ENCODE measurements at places on chromosomes 2 and 18. TPM values are rescaled to one million over a fixed set of nuclear protein-coding genes. Genes with fewer than 3 reads are reported as not detected.
A peak's percentile ranks its signal among the peaks of the same experiment; 100 is the strongest.

GALNT14 gene
- polyA plus RNA-seq, result 4.7 TPM

GRCh38 chr18:61348230-61348629 is 15.0 kb downstream of the CDH20 start:
- DNase-seq, result no peak

GRCh38 chr2:204691911-204692510 is 146.7 kb downstream of the PARD3B start:
- peak; percentile 92 for DNase-seq

SERPINB13 gene
- polyA plus RNA-seq, result not detected

DNA sequence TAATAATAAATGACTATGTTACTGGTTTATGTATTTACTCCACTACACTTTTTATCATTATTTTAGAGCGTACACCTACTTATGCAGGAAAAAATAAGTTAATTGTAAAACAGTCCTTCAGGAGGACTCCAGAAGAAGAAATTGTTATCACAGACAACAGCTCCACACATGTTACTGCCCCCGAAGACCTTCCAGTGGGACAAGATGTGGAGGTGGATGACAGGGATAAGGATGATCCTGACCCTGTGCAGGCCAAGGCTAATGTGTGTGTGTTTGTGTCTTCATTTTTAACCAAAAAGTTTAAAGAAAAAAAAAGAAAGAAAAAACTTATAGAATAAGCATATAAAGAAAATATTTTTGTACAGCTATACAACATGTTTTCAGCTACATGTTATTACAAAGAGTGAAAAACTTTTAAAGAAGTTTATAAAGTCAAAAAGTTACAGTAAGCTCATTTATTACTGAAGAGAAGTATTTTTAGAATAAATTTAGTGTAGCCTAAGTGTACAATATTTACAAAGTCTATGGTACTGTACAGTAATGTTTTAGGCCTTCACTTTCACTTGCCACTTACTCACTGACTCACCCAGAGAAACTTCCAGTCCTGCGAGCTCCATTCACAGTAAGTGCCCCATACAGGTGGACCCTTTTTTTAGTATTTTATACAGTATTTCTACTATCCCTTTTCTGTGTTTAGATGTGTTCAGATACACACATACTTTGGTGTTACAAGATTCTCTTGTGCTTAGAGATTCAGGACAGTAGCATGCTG is 7.5 kb downstream of the TGFBRAP1 start:
- no peak for DNase-seq

DNA sequence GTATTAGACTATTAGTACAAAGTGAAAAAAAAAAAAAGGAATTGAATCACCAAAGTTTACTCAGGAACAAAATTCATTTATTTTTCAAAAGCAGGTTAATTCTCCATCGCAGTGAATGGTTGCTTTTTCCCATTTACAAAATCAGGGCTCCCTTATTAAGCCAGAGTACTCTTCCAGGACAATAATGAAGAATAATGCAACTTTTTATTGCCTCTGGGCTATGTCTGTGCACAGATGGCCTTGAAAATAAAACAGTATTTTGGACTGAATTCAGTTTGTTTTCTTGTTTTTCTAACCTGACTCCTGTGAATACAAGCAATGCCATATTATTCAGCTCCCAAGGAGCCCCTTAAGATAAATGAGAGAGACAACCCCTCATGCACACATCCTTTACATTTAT is 246.8 kb downstream of the KCNS3 start:
- DNase-seq, result no peak

DNA sequence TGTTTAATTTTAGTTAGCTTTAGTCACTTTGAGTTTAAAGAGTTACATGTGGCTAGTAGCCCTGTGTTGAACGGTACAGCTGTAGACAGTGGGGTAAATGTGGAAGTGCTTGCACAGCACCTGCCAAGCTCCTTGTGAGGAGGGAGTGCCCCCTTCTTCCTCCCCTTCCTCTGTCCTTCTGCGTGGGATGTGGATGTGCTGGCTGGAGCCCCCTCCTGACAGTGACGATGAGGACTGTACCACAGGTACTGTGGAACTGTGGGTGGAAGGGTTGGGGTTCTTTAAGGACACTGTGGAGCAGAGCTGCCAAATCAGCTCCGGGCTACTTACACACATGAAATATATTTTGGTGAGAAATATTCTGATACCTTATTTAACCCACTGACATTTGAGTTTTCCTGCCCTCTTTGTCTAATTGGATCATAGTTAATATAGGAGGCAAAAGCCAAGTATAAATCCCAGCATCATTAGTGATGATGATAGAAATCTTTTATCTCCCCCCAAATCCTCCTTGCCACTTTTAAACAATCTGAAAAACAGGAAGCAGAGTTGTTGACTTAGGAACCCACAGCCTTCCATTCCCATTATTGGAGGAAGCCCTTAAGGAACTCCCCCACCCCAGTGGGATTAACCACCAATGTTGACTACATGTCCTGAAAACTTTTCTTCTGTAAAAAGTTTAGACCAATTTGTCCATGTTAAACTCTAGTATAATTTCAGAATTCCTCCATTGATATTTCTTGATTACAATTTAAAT is 181.3 kb downstream of the PTPRM start:
- DNase-seq, result no peak

LRRC30 gene
- polyA plus RNA-seq, result not detected

LOXHD1 gene
- polyA plus RNA-seq, result 1.1 TPM

- peak; percentile 36 for DNase-seq
Observed at GRCh38 chr2:121052521-121052920, 232.5 kb downstream of the TFCP2L1 start.

- DNase-seq, result peak; percentile 33
Observed at GRCh38 chr2:144452169-144452988, 67.5 kb downstream of the ZEB2 start.

GRCh38 chr2:36338827-36339145 is 16.8 kb upstream of the CRIM1 start:
- DNase-seq, result no peak

- DNase-seq, result no peak
Observed at GRCh38 chr2:145284551-145284950, 764.6 kb upstream of the ZEB2 start.

GRCh38 chr18:3447068-3447894 is 2.7 kb upstream of the TGIF1 start:
- DNase-seq, result peak; percentile 83

DNA sequence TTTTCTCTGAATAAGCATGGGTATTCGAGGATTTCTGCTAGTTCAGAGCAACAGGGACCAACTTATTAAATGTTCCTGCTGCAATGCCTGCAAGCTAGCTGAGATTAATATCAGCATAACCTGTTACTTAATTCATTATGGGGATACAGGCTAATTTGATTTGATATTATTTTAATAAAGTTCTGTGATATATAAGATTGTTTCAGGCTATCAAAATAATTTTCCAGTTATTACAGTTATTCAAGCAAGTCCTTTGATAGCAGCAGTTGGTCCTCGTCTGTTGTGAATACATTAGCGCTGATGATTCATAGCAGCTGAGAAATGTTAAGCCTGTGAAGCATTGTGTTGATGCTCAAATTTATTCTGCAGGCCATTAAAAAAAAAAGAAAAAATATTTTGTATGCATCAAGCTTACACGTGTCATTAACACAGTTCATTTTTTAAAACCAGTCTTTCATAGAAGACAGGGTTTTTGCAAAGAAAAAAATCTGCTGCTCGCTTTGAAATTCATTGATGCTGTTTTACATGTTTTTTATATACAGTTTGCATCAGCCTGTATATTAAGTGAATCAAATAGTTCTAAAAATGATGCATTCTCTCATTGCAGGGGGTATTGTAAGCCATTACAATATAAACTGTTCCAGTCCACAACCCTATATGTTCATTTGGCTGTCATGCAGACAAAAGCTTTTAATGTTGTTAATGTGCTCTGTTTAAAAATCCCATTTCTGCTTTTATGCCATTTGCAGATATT is 482.5 kb downstream of the BCL11A start:
- DNase-seq, result peak; percentile 79

GRCh38 chr2:120343433-120344105 is 2.4 kb upstream of the INHBB start:
- DNase-seq, result peak; percentile 95

- DNase-seq, result peak; percentile 47
Observed at GRCh38 chr18:48002933-48003365, 72.5 kb upstream of the SMAD2 start.

GRCh38 chr18:75075016-75075305 is 134.0 kb downstream of the PTGR3 start:
- no peak for DNase-seq

- no peak for DNase-seq
Observed at GRCh38 chr2:96534701-96535181, 1.8 kb upstream of the ARID5A start.

DNA sequence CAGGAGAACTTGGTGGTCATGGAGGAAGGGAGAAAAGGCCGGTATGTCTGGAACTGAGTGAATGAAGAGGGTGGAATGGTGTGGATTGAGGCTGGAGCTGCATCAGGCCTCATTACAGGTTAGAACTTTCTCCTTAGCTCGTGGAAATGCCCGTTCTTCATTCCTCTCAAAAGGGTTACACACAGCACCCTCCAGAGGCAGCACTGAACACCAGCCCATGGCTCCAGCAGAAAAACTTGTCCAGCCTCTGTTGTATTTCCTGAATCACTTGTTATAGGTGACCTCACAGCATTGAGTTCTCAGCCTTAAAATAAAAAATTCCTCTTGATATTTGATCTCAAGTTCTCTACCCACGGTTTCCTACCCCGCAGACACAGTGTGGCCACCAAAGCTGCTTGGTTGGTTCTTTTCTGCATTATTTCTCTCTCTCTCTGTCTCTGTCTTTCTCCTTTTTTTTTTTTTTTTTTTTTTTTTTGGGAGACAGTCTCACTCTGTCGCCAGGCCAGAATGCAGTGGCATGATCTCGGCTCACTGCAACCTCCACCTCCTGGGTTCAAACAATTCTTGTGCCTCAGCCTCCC is 89.6 kb downstream of the ITGB1BP1 start:
- DNase-seq, result no peak

DNA sequence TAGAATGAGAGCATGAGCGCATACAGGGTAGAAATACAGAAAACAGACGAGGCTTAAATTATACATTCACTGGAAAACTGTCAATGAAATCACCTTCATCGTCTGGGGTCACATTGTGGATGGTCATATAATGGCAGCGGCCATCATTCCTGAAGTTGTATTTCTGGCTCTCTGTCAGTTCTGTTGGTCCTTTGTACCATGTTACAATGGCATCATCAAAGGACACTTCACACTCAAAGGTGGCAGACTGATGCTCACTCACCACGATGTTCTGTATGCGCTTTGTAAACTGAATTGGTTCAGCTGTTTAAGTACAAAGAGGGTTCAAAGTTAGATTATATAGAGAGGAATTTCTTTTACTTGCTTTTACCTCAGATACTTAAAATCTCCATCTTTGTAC is 104.9 kb downstream of the TTN start:
- DNase-seq, result no peak

- DNase-seq, result no peak
Observed at GRCh38 chr2:172870396-172870795, 134.8 kb downstream of the RAPGEF4 start.

- DNase-seq, result no peak
Observed at GRCh38 chr2:57884281-57884680, 162.3 kb upstream of the VRK2 start.

GRCh38 chr2:239245872-239246721 is 154.7 kb downstream of the HDAC4 start:
- DNase-seq, result no peak

GRCh38 chr2:213238753-213239495 is 45.3 kb upstream of the SPAG16 start:
- DNase-seq, result no peak

C2orf78 gene
- polyA plus RNA-seq, result not detected

GRCh38 chr2:28448793-28449100 is 47.1 kb upstream of the PLB1 start:
- DNase-seq, result no peak

DNA sequence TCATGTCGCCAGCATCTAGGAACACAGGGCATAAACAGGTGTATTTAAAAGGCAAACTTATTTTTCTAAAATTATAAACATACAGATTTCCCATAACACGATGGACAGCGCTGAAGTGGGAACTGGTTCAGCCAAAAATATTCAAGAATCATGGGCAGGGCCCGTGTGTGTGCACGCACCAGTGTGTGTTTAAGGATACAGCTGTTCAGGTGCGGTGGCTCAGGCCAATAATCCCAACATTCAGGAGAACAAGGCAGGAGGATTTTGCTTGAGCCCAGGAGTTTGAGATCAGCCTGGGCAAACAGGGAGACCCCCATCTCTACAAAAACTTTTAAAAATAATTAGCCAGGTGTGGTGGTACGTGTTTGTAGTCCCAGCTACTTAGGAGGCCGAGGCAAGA is 288.6 kb upstream of the HDAC4 start:
- DNase-seq, result no peak

DNA sequence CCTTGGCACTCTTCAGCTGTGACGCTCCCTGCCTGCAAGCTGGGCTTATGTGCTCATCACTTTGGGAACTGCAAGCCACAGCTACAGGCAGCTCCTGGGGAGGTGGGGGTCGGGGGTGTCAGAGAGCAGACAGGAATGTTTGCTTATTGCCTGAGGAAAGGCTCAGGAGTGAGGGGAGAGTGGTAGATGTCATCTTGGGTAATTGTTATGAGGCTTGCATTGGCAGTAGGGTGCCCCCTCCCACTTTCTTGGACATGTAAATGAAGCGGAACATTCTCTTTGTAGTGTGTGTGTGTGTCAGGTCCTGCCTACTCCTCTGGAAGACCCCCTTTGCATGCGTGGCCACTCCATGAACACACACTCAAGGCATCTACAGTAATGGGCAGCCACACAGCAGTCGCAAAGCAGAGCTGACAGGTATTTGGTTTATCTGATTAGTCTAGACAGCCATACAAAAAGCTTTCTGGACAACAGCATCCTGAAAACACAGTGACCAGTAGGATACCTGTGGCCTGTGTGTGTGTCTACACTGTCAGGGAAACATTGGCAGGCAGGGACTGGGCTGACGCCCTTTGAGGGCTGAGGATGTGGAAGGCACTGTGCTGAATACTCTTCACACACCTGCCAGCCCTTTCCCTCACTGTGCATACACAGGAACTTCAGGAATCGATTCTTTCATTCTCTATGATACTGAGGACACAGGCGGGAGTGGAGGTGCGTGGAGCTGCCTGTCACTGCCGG is 17.1 kb upstream of the MC2R start:
- no peak for DNase-seq

DRC1 gene
- 6.9 TPM for polyA plus RNA-seq

DNA sequence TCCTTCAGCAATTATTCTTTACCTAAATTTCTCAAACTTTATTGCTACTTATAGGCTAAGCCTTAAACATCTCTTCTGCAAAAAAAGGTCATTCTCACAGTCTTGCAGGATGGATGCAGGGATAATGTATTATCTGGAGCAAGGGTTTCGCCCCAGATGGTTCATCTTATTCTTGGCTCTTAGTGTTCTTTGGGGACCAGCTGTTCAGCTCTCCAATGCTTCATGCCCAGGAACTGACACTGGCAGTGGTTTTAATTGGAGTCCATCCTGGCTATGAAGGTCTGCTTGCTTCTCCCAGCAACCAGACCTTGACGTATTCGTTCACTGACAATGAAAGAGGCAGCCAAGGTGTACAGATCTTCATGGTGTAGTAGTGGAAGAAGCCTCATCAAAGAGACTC is 331.9 kb downstream of the SLC8A1 start:
- no peak for DNase-seq

DNA sequence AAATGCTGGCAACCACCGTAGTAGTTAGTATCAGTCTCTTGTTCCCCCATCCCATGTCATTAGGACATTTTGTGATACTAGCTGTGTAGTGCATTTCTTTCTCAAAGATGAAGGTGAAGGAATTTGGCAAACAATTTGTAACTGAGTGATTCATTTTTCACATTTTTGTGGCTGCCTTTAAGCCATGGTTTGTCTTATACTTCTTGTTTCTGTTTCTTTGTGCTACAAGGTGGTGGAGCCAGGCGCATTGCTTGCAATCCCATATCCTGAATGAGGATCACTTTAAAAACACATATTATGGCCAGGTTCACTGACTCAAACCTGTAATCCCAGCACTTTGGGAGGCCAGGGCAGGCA is 40.6 kb downstream of the GPD2 start:
- no peak for DNase-seq
